Stimulated activated CD4-positive, alpha-beta T cell treated with anti-CD3 and anti-CD28 coated beads, Interleukin-1b, Interleukin-23, amount 100 ng/mL, for 48 hours (primary cell): ENCODE measurements at places on chromosomes 5 and 9.

GRCh38 chr5:13580058-13580457 lies 364.4 kb downstream of the DNAH5 start:
- no peak for DNase-seq

- no peak for DNase-seq
These were observed 289.4 kb downstream of the PDE4D start for GRCh38 chr5:59604111-59604510.

- no peak for DNase-seq
These were observed 150.7 kb upstream of the RASGRF2 start for GRCh38 chr5:80809451-80809850.

- DNase-seq = no peak
These were observed 24.0 kb downstream of the TMOD1 start for GRCh38 chr9:97525451-97525850.

DNA sequence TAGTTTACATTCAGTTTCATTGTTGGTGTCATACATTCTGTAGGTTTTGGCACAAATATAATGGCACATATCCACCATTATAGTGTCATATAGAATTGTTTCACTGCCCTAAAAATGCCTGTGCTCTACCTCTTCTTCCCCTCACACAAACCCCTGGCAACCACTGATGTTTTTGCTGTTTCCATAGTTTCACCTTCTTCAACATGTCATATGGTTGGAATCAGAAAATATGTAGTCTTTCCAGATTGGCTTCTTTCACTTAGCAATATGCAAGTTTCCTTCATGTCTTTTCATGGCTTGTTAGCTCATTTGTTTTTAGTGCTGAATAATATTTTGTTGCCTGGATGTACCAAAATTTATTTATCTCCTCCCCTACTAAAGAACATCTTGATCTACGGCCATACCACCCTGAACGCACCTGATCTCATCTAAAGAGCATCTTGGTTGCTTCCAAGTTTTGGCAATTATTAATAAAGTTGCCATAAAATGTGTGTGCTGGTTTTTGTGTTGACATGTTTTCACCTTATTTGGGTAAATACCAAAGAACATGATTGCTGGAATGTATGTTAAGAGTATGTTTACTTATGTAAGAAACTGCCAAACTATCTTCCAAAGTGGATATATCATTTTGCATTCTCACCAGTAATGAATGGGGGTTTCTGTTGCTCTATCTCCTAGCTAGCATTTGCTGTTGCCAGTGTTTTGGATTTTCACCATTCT lies 17.0 kb upstream of the CDK20 start:
- DNase-seq = no peak

DNA sequence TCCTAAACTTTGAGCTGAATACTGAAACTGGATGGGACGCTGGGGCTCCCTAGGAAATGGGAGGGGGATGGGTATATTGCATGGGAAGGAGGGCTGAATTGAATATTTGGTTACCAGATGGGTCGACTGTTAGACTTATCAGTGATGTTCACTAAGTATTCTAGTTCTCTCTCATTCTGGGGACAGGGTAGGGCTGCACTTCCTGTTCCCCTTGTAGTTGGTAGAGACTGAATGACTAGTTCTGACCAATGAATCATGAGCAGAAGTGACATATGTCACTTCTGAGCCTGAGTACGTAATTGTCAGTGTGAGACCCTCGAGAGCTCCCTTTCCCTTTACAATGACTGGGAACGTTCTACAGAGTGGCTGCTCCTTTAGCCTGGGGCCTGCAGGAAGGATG lies 55.5 kb upstream of the DMRT1 start:
- DNase-seq = no peak
